NCI-H446 (cell line): ENCODE measurements at places on chromosomes 2 and 18.

DNA sequence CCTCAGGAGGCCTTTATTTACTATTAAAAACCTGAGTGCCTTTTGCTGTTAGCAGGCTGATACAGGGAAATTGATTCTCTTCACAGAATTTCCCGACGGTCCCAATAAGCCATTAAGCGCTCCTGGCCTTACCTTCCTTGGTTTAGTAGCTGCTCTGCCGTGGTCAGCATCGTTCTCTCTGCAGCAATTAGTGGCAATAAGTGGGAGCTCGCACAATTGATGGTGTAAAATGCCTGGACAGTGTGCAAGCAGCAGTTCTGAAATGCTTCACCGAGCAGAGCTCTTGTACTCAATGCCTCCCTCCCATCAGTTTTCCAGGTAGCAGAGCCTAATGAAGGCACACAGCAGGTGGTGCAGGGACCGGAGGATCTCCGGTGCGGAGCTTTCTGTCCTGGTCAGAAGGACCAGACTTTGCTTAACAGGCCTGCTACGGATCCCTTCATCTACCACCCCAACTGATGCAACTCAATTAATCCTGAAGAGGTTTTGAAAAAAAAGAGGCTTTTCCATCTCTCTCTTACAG lies 1.1 kb upstream of the LINC00305 start:
- no peak for DNase-seq

- DNase-seq, result no peak
Observed at GRCh38 chr2:144325086-144325485, 194.8 kb downstream of the ZEB2 start.

GRCh38 chr2:120852200-120852815 lies 116.6 kb downstream of the GLI2 start:
- no peak for DNase-seq

DNA sequence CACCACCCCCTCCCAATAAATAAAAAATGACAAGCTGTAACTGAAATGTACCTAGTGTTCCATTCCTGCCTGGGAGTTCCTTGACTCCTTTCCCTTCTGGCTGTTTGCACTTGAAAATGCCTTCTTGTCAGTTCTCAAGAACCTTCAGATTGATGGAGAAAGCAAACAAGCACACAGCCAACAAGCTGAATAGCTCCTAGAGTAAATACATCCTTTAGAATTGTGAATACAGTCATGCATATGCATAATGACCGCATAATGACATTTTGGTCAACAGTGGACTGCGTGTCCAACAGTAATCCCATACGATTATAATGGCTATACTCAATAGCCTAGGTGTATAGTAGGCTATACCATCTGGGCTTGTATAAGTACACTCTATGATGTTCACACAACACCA lies 97.0 kb downstream of the LYPD6 start:
- no peak for DNase-seq

GRCh38 chr2:51888120-51888519 lies 856.2 kb upstream of the NRXN1 start:
- DNase-seq, result no peak

DNA sequence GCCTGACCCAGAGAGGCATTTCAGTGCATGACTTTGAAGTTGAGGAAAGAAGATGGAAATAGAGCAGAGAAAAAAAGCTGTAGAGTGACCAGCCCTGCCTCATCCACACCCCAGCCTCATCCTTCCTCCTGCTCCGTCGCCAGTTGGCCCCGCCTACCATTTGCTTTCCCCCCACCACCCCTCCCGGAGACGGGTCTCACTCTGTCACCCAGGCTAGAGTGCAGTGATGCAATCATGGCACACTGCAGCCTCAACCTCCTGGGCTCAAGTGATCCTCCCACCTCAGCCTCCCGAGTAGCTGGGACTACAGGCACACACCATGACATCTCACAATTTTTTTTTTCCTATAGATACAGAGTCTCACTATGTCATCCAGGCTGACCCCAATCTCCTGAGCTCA lies 200.8 kb downstream of the EPHA4 start:
- no peak for DNase-seq

GRCh38 chr18:24678107-24678506 lies 217.7 kb downstream of the HRH4 start:
- no peak for DNase-seq

DNA sequence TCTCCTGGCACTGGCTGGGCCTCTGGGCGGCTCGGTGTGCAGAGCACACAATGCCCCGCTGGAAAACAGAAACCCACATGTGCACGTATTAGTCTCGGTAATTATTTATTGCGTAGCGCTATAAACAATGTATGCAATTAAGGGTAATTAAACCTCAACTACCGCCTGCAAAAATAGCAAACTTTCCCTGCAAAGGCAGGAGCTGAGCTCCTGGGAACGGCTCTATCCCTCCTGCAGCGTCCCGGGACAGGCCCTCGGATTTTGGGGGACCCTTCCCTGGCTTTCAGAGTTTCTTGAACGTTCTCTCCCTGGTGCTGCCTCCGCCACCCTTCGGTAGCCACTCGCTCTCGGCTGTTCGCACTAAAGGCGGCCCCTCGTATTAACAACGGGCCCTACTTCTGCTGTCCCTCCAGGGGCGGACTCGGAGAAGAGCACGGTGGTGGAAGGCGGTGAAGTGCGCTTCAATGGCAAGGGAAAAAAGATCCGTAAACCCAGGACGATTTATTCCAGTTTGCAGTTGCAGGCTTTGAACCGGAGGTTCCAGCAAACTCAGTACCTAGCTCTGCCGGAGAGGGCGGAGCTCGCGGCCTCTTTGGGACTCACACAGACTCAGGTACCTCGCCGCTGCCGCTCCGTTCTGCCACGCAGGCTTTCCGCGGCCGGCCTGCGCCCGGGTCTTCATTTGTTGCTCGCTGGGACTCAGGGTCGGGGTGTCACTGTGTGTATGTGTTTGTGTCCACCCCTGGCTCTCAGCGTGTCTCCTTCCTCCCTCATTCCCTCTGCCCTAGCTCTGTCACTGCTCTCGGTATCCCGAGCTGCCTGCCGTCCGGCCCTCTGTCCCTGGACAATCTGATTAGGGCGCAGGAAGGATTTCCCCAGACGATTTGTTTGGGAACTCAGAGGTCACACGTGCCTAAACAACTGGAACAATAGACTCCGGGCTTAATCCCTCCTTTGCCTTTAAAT lies 1.2 kb downstream of the DLX1 start:
- no peak for DNase-seq

DNA sequence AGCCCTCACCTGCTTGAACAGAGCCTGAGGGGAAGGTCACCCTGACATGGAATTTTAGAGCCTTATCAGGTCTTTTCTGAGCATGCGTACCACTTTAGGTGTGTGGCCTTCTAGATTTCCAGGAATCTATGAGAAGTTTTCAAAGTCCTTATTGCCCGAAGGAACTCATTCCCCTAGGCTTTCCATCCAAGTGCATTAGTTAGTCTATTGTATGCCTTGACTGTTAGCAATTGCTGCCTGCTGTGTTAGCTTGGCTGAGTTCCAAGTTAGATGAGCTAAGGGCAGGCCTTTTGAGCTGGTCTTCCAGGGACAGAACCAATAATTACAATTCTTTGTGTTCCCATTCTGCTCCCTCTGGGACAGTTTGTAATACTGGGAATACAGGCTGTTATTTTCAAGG lies 30.8 kb upstream of the PUM2 start:
- peak; percentile 95 for DNase-seq

DNA sequence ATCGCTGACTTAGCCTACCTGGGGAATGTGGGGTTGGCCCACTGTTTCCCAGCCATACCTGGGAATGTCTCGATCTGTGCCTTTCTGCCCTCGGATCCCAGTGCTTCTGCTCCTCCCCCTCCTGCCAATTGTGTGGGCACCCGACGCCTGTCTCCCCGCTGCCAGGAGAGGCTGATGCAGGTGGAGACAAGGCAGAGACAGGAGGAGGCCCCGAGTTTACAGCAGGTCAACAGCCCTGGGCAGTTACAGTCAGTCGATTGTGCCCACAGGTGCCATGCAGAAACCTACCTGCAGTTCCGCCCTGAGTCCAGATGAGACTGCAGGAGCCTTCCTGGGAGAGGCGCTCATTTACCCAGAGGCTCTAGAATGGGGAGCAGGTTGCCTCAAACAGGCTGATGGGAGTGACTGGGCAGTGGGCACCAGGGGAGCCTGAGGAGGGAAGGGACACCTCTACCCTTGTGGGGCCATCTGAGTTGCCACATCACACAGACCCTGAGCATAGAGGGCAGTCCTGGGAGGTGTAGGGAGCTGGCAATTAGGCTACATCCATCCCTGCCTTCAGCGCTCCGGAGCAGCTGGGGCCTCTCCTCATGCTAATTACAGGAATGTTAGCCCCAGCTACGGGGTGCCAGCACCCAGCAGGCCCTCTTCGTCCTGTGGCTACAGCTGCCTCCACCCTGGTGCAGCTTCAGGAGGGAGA lies 300.1 kb downstream of the NDUFA10 start:
- DNase-seq, result no peak

DNA sequence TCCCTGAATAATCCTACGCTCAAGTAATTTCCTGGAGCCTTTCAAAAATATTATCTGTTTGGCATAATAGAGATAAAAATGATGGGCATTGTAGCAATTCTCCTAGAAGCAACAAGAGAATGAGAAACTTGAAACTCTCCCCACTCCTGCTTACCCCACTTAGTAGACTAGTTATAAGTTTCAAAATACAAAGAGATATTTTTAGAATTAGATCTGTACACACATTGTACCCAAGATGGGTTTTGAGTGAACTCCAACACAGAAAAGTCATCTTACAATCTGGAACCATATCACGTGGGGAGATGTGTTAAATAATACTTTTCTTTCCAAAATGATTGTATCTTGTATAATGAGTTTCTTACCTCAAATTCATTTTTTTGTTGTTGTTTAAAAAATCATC lies 484.9 kb downstream of the LPIN1 start:
- no peak for DNase-seq

GRCh38 chr2:224178056-224178455 lies 139.0 kb upstream of the SERPINE2 start:
- no peak for DNase-seq

DNA sequence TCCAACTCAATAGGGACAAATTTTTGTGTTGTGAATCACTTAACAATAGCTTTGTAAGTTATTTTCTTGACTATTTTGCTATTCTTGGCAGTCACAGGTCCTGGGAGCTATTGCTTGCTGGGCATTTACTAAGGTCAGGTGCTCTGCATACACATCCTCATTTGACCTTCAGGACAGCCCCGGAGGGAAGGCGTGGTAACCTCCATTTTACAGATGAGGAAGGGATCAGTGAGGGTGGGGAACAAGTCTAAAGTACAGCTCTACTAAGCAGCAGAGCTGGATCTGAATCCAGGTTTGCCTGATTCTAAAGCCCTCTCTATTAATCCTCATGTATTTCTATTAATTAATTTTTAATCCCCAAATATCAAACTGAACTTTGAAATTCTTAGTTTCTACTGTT lies 58.8 kb downstream of the PTPN2 start:
- DNase-seq, result no peak

- no peak for DNase-seq
Observed at GRCh38 chr2:12803607-12804006, 86.9 kb downstream of the TRIB2 start.

- DNase-seq, result no peak
Observed at GRCh38 chr18:22223254-22223964, 54.0 kb downstream of the GATA6 start.

DNA sequence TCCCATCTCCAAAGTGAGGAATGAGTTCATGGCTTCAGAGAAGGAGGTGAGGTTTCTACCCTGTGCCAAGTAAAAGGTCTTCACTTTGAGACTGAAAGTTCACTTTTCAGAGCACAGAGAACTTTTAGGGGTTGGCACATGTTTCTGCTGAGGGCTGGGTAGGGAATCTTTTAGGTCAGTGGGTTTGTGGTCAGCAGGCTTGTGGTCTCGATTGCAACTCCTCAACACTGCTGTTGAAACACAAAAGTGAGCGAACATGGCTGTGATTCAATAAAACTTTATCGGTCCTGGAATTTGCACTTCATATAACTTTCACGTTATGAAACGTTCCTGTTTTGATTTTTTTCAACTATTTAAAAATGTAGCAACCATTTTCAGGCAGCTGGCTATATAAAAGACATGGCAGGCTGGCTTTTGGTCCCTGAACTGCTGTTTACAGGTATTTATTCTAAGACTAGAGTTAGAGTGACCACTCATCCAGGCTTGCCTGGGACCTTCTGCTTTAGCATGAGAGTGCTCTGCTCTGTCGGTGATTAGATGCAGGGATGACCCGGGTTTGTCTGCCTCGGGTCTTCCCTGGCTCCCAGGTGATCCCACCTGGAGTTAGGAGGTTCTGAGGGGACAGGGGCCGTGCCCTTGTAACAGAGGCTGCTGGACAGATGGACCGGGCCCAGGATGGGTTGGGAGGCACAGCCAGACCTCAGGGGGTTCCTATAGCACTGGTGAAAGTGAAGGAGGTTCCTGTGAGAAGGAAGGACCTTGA lies 62.7 kb upstream of the TAF1B start:
- DNase-seq, result no peak

DNA sequence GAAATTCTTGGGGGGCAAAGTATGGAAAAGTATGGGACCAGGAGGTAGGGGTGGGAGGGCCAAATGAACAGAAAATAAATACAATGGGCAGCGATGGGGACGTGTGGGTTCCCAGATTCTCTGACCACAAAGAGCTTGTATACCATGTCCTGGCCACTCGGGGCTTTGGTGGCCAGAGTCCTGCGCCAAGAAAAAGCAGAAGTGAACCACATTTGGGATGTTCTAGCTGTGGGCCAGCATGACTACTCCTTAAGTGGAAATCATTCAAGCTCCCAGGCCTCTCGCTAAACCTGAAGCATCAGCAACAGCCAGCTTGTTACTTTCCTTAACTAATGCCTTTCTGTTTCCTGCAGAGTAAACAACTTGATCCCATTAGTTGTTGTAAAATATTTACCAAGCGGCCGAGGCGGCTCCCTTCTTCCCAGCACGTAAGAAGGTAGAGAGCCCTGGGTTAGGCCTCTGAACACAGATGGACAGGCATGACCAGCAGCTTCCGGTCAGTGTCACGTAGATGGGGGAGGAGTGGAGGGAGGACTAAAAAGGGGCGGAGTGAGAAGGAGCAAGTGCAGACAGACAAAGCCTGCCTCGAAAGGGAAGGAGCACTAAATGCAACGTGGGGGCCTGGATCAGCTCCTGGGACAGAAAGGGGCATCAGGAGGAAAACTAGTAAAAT lies 88.2 kb downstream of the GALNT14 start:
- no peak for DNase-seq

DNA sequence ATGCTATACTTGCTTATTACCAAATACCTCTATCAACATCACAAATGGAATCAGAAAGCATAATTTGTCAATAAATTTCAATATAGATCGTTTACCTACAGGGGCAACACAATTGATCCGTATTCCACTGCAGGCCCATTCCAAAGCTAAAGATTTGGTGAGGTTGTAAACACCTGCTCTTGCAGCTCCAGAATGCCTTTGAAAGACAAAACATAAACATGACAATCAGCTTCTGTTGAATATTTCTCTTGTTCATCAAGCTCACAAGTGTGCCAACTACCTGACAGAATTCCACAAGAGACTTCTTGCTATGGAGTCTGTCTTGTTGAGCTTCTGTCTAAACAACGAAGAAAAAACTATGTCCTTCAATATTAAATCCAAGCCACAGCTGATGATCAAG lies 30.3 kb downstream of the PECR start:
- DNase-seq, result no peak

GRCh38 chr18:76951456-76952247 lies 129.3 kb downstream of the ZNF236 start:
- DNase-seq, result no peak

- peak; percentile 74 for DNase-seq
Observed at GRCh38 chr2:225270861-225271260, 128.6 kb upstream of the NYAP2 start.

- no peak for DNase-seq
Observed at GRCh38 chr18:55116863-55117262, 157.6 kb upstream of the CCDC68 start.

- DNase-seq, result no peak
Observed at GRCh38 chr2:43905871-43906270, 67.1 kb downstream of the ABCG8 start.
